Adrenal gland (tissue), 19 donors: ENCODE measurements at places on chromosomes 4 and X.
A peak's percentile ranks its signal among the peaks of the same experiment; 100 is the strongest.

DNA sequence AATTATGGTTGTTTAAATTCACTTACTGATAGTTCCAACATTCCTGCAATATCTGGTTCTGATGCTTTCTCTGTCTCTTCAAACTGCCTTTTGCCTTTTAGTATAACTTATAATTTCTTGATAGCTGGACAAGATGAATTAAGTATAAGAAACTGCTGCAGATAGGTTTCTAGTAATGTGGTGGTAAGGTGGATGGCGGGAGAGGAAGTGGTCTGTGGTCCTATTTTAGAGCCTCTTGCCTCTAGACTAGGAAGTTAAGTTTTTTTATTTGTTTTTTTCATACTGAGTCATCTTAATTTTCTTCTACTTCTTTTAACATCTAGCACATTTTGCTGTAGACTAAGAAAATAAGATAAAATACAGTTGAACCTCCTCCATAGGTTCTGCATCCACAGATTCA is 310.0 kb downstream of the SLITRK2 start:
- DNase-seq, result no peak

DNA sequence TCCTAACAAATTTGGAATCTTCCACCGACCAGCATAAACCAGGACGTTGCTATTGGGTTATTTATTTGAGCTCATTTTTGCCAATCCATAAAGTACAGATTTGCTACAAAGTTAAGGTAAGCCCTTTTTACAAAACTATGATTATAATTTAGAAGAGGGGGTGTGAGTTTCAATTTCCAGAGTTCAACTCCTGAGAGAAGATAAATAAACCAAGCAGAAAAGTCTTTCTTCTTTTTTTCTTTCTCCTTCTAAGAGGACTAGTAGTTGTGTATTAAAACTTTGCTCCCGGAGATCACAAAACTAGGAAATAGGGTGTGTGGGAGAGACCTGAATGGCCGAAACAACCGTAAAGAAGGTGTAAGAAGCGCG is 2.6 kb downstream of the PITX2 start:
- no peak for DNase-seq

- no peak for DNase-seq
These were observed 72.8 kb downstream of the GRXCR1 start for GRCh38 chr4:42965326-42965725.

DNA sequence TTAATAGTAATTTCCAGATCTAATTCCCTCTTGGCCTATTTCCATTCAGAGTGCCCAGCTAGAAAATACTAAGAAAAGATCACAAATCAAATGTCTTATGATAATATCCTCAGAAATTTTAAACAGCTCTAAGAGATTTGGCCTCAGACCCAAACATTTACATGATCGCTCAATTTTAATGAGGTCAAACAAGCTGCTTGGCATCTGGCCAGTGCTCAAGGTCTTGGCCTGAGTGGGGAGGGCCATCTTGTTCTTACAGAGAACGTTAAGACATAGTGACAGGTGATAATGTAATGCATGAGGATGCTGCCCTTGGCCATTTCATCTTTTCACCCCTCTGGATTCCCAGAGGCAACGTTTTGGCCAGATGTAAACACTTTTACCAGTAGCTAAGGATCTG is 159.2 kb upstream of the SLC7A11 start:
- DNase-seq, result peak; percentile 66

GRCh38 chr4:81963763-81964020 is 410.1 kb downstream of the HNRNPD start:
- no peak for DNase-seq

GRCh38 chr4:185809533-185810071 is 2.4 kb downstream of the SORBS2 start:
- DNase-seq, result no peak

DNA sequence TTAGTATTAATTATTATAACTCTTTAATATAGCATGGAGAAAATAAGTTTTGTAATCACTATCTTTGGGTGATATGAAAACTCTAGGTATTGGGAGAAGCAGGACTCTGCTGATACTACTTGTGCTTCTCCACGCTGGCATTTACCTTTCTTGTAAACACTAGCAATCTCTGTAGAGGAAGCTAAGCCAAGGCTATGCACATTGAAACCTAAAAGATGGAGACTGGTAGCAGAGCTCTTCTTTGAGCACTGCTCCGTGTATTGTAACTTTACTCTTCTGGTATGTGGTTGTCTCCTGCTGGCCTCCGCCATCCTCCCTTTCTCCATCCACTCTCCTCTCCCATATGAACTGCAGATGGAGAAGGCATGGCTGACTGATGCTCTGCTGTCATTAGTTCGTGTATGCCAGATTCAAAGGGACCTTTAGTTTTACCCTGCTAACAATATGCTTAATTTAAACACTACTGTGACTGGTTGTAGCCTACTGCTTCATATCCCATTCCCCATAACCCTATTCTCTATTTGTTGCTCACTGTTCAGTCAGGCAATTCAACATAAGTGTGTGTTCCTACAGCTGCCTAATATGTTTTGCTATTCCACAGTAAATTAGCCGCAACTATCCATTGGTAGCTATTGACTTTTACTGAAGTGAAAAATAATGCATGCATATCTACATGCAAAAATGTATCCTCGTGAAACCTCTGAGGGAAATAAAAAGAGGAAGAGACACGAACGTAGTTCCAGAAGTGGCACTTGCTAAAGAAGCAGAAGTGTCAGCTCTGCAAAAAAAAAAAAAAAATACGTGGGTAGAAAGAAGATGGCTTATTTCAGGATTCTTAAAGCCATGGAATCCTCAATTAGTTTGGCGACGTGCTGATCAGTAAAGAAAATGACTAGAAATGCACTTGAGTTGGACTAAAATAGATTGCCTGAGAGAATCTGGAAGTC is 55.6 kb upstream of the CCSER1 start:
- DNase-seq, result no peak

- DNase-seq, result no peak
These were observed 113.0 kb upstream of the SH3RF1 start for GRCh38 chr4:169383724-169384123.

DNA sequence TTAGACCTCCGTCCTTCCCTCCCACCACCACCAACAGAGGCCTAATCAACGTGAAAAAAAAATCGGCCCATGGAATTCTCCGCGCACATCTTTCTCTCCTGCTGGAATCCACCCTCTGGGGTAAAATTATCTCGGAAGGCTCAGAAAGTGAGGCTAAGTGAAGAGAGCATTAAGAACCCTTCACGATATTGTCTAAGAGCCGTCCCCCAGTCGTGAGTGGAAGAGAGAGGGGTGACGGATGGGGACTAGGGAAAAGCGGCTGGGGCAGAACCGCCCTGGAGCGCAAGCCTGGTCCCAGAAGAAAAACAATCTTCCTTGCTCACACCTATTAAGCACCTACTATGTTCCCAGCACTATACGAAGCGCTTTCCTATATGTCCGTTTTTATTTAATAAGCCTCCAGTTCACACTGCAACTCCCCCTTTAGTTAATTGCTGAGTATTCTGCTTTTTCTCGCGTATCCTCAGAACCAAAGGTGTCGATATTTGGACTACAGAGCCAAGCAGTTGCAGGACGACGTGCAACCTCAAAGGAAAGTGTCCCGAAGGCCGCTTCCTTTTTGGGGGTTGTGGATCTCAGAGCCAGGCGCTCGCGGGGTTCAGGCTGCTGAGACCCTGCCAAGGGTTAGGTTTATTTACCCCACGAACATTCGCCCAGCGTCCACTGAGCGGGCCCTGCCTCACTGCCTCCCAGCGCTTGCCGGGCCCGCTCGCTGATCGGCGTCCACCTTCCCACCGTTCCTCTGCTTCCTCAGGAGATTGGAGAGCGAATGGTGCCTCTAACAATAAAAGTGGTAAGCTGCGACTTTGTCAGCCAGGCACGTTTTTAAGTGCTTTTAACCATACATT is 889 bp downstream of the MGARP start:
- DNase-seq, result no peak

DNA sequence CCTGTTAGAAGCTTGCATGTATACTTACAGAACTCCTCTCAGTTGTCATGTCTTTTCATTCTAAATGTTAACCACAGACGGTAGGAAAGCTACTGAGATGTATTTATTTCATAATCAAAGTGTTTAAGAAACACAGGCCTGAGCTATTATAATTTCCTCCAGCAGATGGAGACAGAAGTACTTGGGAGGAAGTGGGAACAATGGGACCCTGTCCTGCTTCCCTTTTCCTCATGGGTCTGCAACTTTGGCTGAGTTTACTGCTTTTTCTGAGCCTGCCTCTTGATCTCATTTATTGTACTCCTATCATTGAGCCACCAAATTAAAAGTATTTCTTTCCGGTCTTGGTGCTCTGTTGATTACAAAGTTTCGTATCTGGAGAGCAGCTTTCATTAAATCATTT is 67.7 kb upstream of the SPANXN2 start:
- DNase-seq, result no peak

- no peak for DNase-seq
These were observed 312.5 kb upstream of the HS3ST1 start for GRCh38 chr4:11741190-11741652.
